ENCODE measurements at places on chromosomes 1 and 21.

GRCh38 chr1:151147665-151148064 is 1.2 kb upstream of the SEMA6C start:
- no peak for DNase-seq

- DNase-seq = no peak
Measured at GRCh38 chr21:15172963-15173362, 108.2 kb upstream of the NRIP1 start.

- no peak for DNase-seq
Measured at GRCh38 chr21:35351434-35351833, 302.3 kb upstream of the RUNX1 start.

- no peak for DNase-seq
Measured at GRCh38 chr1:35633547-35633946, 7.8 kb downstream of the PSMB2 start.

- DNase-seq = no peak
Measured at GRCh38 chr1:153801028-153801625, 25.9 kb downstream of the SLC27A3 start.

DNA sequence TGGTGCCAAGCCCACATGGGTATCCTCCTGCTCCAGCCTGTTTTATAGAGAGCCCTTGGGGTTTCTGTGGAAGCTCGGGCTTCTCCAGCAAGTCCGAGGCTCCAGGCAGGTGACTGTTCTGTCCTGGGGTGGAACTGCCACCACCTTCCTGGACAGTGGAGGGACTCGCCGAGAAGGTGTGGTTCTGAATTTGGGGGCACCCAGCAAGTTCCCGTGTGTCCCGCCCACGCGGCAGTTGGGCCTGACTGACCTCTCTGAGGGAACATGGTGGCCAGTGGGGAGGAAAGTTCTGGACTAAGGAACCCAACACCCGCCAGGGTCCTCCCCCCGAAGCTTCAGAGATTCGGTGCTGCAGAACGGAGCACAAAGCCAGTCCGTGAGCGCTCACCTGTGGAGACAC is 158.1 kb upstream of the C1orf174 start:
- DNase-seq = no peak

DNA sequence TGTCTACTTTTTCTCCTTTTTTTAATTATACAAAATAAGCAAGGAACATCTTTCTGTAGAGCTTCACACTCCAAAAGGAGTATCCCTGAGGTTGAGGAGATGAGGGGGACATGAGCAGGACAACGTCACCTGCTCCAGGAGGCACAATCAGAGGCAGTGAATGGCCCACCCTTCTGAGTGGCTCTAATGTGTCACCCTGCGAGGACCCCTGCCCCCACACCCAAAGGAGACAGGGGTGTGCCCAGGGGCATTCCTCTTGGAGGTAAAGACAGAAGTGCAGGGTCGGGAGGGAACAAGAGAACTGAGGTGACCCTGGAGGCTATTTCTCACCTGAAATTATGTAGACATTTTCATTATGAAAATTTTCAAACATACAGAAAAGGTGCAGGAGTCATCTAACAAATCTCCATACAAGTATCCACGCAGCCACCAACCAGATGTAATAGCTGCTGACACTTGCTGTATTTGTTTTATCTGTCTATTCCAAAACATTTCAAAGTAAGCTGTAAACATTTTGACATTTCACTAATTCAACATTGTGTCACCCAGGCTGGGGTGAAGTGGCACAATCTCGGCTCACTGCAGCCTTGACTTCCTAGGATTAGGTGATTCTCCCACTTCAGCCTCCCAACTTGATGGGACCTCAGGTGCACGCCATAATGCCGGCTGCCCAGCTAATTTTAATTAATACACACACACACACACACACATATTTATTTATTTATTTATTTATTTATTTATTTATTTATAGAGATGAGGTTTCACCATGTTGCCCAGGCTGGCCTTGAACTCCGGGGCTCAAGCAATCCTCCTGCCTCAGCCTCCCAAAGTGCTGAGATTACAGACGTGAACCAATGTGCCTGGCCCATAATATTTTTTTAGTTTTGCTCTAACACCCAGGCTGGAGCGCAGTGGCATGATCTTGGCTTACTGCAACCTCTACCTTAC is 70.7 kb downstream of the RUNX3 start:
- no peak for DNase-seq

DNA sequence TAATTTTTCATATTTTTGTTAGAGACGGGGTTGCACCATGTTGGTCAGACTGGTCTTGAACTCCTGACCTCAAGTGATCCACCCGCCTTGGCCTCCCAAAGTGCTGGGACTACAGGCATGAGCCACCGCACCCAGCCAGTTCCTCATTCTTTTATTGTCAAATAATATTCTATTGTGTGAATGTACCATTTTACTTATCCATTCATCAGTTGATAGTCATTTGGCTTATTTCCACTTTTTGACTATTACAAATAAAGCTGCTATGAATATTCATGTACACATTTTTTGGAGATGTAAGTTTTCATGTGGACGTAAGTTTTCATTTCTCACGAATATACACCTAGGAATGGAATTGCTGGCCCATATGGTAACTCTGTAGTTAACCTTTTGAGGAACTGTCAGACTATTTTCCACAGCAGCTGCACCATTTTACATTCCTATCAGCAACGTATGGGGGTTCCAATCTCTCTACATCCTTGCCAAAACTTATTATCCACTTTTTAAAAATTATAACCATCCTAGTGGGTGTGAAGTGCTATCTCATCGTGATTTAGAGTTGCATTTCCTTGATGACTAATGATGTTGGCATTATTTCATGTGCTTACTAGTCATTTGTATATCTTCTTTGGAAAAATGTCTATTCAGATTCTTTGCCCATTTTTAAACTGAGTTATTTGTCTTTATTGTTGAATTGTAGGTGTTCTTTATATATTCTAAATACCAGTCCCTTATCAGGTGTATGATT is 12.7 kb downstream of the PACC1 start:
- no peak for DNase-seq

DNA sequence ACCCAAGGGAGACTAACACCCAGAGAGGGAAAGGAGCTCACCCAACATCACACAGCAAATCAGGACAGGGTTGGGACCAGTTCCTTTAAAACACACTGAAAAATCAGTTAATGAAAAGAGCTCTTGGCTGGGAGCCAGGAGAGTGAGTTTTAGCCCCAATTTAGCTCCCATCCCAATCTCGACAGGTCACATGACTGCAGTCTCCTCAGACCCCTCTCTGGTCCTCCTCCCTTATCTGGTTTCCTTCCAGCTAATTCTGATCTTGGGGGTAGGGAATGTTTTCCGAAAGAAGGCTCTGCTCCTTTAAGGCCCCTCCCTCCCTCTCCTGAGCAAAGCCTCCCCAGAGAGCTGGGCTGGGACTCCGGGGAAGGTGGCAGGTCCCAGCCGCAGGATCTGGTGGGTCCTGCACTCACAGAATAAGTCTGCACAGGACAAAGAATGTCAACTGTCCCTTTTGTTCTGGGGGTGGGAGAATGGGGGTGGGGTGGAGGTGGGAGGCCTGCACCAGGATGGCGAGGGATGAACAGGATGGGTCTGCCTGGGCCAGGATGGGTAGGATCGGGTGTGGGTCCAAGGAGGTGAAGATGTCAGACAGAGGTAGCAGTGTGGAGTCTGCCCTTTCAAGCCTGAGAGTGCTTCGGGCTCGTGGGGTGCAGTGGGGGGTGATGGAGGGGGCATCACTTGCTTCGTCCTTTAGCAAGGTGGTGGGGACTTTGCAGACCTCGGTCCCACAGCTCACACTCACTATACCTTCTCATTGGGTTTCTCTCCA is 57.3 kb upstream of the SSBP3 start:
- DNase-seq = no peak

DNA sequence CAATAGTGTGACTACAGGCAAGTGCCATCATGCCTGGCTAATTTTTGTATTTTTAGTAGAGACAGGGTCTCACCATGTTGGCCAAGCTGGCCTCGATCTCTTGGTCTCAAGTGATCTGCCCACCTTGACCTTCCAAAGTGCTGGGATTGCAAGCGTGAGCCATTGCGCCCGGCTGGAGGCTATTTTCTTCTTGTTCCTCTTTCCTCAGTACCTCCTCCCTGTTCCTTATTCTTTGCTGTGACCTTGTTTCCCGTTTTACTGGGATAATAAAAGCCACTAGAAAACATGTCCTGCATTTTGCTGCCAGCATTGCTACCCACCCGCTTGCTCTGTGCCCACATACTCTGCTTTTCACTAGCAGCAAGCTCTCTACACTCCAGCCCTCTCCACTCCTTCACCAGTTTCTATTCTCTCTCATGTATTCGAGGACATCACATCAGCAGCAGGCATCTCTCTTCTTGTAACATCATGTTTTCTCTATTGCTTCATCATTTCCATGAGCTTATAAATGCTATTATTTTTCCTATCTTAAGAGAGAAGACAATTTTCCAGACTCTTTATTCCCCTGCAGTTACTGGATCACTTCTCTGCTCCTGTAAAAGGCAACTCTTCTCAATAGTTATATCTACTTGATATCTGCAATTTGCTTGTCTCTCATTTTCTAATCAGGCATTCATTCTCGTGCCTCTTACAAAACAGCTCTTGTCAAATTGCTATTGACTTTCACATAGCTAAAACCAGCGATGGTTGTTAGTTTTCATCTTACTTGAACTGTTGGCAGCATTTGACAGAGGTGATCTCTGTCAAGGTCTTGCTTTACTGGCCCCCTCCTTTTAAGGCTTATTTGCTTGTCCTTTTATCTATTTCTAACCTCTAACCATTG is 34.5 kb upstream of the C21orf91 start:
- no peak for DNase-seq
